ENCODE measurements at places on chromosomes 5 and 9. TPM values are rescaled to one million over a fixed set of nuclear protein-coding genes. Genes with fewer than 3 reads are reported as not detected.

MYORG gene
- 9.7 TPM for total RNA-seq

LRRTM2 gene
- not detected for total RNA-seq

NME5 gene
- 2.0 TPM for total RNA-seq

GRCh38 chr5:95132096-95132495 lies 152.8 kb downstream of the MCTP1 start:
- DNase-seq: no peak

- no peak for DNase-seq
These were observed 115.9 kb downstream of the CDC42SE2 start for GRCh38 chr5:131379723-131380122.

- DNase-seq: no peak
These were observed 11.6 kb downstream of the POLK start for GRCh38 chr5:75523275-75523674.

DNA sequence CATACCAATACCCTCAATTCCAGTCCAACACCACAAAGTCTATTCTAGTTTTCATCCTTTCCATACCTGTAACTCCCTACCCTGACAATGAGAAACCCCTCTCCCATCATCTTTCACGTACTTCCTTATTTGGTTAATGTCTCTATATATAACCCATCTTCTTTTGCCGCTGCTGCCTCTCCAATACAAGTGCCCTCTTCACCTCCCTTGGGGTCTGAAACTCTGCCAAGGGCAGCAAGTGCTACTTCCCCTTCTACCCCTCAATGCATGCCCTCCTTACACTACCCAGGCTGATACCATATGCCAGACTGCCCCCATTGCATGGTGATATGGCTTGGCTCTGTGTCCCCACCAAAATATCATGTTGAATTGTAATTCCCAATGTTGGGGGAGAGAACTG lies 24.4 kb upstream of the SMIM15 start:
- no peak for DNase-seq

GRCh38 chr5:39428640-39429039 lies 3.9 kb upstream of the DAB2 start:
- DNase-seq: no peak

- DNase-seq: no peak
These were observed 101.3 kb downstream of the RASEF start for GRCh38 chr9:82961504-82962125.

GRCh38 chr5:88979244-88979643 lies 96.3 kb upstream of the MEF2C start:
- no peak for DNase-seq

GRCh38 chr5:178271231-178271630 lies 38.6 kb upstream of the PHYKPL start:
- no peak for DNase-seq
